ENCODE measurements at places on chromosomes 2 and 18.

DNA sequence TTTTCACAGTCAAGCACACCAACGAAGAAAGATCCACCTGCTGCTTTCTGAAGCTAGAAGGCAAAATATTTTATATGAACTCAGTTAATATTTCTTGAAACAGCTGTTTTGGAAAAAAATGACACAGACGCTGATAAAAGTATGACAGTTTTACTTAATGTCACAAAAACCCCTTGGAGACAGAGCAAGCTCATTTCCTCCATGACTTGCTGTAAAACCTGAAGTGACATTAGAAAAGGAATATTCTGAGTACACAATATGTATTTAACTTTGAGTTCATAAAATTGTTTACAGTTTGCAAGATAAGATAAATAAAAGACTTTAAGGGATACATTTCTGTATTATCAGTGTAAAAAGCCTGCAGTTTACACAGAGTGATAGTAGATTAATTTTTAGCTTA, 105.4 kb downstream of the DSEL start:
- DNase-seq, result no peak

DNA sequence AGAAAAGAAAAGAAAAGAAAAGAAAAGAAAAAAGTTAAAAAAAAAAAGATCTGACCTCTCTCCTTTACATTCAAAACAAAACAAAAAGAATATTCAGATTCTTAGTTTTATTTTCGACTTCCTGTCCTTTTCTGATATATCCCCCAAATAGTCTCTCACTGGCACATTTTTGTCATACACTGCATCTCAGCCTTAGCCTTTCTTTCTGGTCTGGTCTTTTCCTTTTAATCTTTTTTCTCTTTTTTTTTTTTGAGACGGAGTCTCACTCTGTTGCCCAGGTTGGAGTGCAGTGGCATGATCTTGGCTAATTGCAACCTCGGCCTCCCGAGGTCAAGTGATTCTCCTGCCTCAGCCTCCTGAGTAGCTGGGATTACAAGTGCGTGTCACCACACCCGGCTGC, 1.6 kb upstream of the RIOK3 start:
- no peak for DNase-seq

- no peak for DNase-seq
Observed at GRCh38 chr2:240107477-240107796, 28.7 kb downstream of the COPS9 start.

- DNase-seq, result no peak
Observed at GRCh38 chr2:240123821-240124650, 12.1 kb downstream of the COPS9 start.

- no peak for DNase-seq
Observed at GRCh38 chr2:240132651-240132980, 3.5 kb downstream of the COPS9 start.

DNA sequence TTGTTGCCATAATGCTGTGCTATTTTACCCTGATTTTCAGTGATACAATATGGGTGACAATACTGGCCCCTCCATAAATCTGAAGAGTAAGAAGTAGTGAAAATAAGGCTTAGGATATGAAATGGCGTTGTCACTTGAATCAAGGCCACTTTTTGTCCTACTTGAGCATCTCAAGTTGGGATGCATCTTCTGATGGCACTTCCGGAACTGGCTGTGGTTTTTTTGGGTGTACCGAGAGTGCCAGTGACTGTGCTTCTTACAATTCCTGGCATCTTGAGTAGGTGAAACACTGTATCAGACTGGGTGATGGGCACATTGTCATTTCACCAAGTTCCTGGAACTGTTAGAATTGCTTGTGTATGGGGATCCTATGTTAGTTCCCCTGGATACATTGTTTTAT, 52.5 kb upstream of the EML6 start:
- no peak for DNase-seq

- no peak for DNase-seq
Observed at GRCh38 chr2:23360571-23361125, 24.3 kb upstream of the KLHL29 start.
